SJSA1 (cell line): ENCODE measurements at places on chromosomes 16 and 17.

- H3K27me3 ChIP-seq: no peaks in the 10 kb centered on the region
- no peak for DNase-seq
- H3K36me3 ChIP-seq: no peaks in the 10 kb centered on the region
- no peak overlapping the region for H3K4me3 ChIP-seq
- peaks cover 12% of the 10 kb centered on the region for H3K4me1 ChIP-seq
- no peak overlapping the region for H3K27ac ChIP-seq
Measured at GRCh38 chr17:31845291-31845690, 13.8 kb downstream of the COPRS start.

DNA sequence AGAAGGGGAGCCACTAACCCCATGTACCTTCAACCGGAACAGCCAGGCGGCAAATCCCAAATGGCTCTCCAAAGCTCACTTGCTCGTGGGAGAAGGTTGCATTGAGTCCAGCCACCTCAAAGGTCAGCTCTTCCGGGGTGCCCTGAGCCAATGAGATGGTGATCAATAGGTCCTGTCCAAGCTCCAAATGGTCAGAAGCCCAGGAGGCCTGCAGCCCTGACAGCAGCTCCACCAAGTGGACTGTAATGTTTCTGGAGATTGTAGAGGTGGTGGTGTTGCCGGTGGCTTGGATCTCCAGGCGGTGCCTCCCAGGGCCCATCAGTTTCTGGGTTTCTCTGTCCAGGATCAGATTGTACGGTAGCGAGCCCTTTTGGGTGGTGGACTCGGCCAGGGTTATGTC lies 39.9 kb upstream of the BCO1 start:
- no peak overlapping the region for H3K27ac ChIP-seq
- no peaks in the 10 kb centered on the region for H3K27me3 ChIP-seq
- H3K36me3 ChIP-seq: no peaks in the 10 kb centered on the region
- H3K4me3 ChIP-seq: no peak overlapping the region
- DNase-seq: no peak

- H3K4me1 ChIP-seq: no peaks in the 10 kb centered on the region
- DNase-seq: peak; percentile 73
- H3K4me3 ChIP-seq: no peak overlapping the region
Measured at GRCh38 chr17:64320613-64321553, 57.8 kb upstream of the TEX2 start.

DNA sequence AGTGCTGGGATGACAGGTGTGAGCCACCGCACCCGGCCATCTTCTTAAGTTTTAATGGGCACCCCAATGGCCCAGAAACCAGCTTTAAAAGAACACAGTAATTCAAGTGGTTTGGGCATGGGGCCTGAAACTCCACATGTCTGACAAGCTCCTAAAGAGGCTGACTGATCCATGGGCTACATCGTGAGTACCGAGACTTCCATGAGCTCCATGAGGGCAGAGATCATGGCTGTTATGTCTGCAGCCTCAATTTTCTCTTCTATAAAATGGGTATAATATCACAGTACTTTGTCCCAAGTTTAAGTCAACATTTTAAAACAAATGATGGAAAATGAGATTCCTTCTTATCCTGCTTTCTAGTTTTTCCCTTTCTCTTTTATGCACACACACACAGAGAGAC lies 397.6 kb upstream of the MAF start:
- no peak for DNase-seq
- H3K4me1 ChIP-seq: no peaks in the 10 kb centered on the region
- no peak overlapping the region for H3K4me3 ChIP-seq
- no peaks in the 10 kb centered on the region for H3K36me3 ChIP-seq
- H3K27me3 ChIP-seq: no peaks in the 10 kb centered on the region
- no peak overlapping the region for H3K27ac ChIP-seq

DNA sequence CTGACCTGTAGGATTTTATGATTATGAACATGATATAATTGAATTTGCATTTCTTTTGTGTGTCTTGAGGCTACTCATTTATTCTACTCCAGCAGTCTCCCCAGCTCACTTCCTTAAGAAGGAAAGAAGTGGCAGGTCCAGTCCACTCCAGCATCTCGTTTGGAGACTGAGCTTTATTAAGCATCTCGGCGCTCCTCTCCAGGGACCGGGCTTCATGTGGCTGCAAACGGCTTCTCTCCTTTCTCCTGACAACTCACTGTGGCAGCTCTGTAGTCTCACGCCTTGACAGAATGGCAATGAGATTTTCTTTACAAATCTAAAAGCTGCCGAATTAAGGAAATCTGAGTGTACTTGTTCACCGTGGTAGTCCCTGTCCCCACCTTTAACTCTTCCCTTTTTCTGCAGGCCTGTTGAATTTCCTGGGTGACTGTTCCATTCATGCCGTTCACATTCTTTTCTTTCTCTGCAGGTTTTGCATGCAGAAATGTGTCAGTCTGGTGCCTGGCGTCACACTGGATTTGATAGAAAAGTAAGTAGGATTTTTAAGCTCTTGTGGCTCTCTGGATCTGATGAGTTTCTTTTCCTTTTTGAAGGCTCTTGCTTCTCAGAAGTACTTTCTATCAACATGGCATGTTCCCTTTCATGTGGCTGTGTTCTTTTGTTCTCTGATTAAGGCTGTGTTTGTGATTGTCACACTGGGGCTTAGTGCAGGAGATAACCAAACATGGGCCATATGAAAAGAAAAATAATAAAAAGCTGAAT lies 200.5 kb upstream of the CHMP6 start:
- H3K27ac ChIP-seq: peak overlapping the region; percentile 76
- H3K4me1 ChIP-seq: peaks cover 66% of the 10 kb centered on the region
- H3K4me3 ChIP-seq: no peak overlapping the region

GRCh38 chr17:1000597-1001461 lies 3.9 kb downstream of the TIMM22 start:
- peak overlapping the region; percentile 39; the same call in 1 of the 2 replicates for H3K27ac ChIP-seq
- no peak overlapping the region for H3K4me3 ChIP-seq
- peaks cover 43% of the 10 kb centered on the region for H3K4me1 ChIP-seq
- H3K27me3 ChIP-seq: no peaks in the 10 kb centered on the region
- peak; percentile 72 for DNase-seq

DNA sequence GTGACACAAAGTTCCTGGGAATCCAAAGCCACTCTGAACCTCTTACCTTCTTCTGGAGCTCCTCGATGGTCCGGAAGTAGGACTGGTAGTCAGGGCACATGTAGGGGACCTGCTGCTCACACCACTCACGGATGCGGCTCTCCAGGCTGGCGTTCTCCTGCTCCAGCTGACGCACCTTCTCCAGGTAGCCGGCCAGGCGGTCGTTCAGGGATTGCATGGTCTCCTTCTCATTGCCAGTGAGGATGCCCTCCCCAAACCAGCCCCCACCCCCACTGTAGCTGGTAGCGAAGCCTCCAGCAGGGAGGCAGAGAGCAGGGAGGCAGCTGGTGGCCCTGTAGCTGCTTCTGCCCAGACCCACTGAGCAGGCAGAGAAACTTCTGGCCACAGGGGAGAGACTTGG lies 370 bp downstream of the KRT35 start:
- no peaks in the 10 kb centered on the region for H3K36me3 ChIP-seq
- H3K27ac ChIP-seq: no peak overlapping the region
- H3K4me3 ChIP-seq: no peak overlapping the region
- no peak for DNase-seq
- no peaks in the 10 kb centered on the region for H3K4me1 ChIP-seq

DNA sequence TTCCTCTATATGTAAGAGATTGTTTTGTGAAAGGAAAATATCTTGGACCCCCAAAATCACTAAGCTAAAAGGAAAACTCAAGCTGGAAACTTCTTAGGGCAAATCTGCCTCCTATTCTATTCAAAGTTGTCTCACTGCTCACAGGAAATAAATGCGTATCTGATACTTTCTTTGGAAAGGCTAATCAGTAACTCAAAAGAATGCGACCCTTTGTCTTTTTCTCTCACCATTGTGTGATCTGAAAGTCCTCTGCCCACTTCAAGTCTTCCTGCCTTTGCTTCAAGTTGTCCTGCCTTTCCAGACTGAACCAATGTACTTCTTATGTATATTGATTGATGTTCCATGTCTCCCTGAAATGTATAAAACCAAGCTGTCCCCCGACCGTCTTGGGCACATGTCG lies 157.3 kb downstream of the KIF2B start:
- H3K27me3 ChIP-seq: no peaks in the 10 kb centered on the region
- H3K4me1 ChIP-seq: no peaks in the 10 kb centered on the region
- no peak overlapping the region for H3K4me3 ChIP-seq
- no peaks in the 10 kb centered on the region for H3K36me3 ChIP-seq
- no peak overlapping the region for H3K27ac ChIP-seq

- no peak overlapping the region for H3K4me3 ChIP-seq
- no peaks in the 10 kb centered on the region for H3K27me3 ChIP-seq
- no peak for DNase-seq
- H3K27ac ChIP-seq: no peak overlapping the region
- H3K36me3 ChIP-seq: no peaks in the 10 kb centered on the region
- H3K4me1 ChIP-seq: peaks cover 6% of the 10 kb centered on the region; the same call in 1 of the 2 replicates
Measured at GRCh38 chr16:49836668-49837067, 19.2 kb downstream of the ZNF423 start.

GRCh38 chr16:24776501-24777220 lies 47.2 kb downstream of the TNRC6A start:
- DNase-seq: no peak
- peaks cover 77% of the 10 kb centered on the region for H3K36me3 ChIP-seq
- H3K4me3 ChIP-seq: no peak overlapping the region
- no peaks in the 10 kb centered on the region for H3K27me3 ChIP-seq

DNA sequence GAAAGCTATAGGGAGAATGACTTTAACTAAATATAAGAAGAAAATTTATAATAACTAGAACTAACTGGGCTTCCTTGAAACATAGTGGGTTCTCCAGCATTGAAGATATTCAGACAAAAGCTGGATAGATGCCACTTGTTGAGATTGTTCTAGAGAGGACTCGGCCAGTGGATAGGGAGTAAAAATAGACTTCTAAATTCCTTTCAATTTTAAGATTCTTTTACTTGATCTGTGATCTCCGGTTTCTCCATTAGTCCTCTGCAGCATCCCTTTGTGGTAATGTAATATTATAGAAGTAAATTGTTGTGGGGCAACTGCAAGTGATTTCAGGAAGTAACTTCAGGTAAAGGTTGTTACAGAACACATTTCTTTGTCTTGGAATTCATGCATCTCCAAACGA lies 10.3 kb upstream of the RARA start:
- no peak for DNase-seq
- no peak overlapping the region for H3K4me3 ChIP-seq
- no peak overlapping the region for H3K27ac ChIP-seq
- no peaks in the 10 kb centered on the region for H3K27me3 ChIP-seq

DNA sequence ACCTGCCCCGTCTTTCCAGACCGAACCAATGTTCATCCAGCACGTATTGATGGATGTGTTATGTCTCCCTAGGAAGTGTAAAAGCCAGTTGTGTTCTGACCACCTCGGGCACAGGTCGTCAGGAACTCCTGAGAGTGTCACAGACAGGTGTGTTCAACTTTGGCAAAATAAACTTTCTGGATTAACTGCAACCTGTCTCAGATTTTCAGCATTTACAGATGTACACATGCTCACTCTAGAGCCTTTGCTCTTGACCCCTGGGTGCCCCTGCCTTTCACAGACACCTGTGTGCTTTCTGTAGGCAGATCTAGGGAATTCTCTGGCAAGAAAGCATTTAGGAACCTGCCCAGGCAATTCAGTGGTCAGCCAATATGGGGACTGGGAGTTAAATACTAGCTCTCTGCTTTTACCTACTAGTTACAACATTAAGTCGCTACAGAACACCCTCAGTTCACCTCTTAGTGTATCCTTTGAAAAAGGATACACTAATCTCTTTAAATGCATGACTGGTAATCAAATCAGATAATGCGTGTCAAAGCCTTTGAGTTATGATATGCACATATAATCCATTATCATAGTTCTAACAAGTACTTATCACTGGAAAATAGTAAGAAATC lies 188.9 kb downstream of the CPPED1 start:
- H3K27ac ChIP-seq: no peak overlapping the region
- H3K4me1 ChIP-seq: no peaks in the 10 kb centered on the region
- no peaks in the 10 kb centered on the region for H3K36me3 ChIP-seq

- H3K4me3 ChIP-seq: no peak overlapping the region
- peaks cover 33% of the 10 kb centered on the region for H3K4me1 ChIP-seq
- no peak overlapping the region for H3K27ac ChIP-seq
- no peak for DNase-seq
- H3K36me3 ChIP-seq: peaks cover under 1% of the 10 kb centered on the region
Measured at GRCh38 chr16:70440009-70440692, 1.3 kb upstream of the ST3GAL2 start.

DNA sequence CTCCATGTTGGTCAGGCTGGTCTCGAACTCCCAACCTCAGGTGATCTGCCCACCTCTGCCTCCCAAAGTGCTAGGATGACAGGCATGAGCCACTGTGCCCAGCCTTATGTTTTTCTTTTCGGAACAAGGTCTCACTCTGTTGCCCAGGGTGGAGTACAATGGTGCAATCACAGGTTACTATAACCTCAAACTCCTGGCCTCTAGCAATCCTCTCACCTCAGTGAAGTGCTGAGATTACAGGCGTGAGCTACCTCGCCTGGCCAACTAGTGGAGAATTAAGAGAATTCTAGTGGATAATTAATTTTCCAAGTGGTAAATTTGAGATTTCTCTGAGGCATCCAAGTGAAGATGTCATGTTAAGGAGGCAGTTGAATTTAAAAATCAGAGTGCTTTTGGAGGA lies 2.9 kb upstream of the FBXO47 start:
- H3K27me3 ChIP-seq: no peaks in the 10 kb centered on the region
- H3K4me1 ChIP-seq: no peaks in the 10 kb centered on the region
- H3K27ac ChIP-seq: no peak overlapping the region
- no peak for DNase-seq
- H3K36me3 ChIP-seq: no peaks in the 10 kb centered on the region
- no peak overlapping the region for H3K4me3 ChIP-seq

- no peak for DNase-seq
- no peaks in the 10 kb centered on the region for H3K27me3 ChIP-seq
- H3K4me1 ChIP-seq: no peaks in the 10 kb centered on the region
Measured at GRCh38 chr16:10640934-10641333, 53.8 kb downstream of the TEKT5 start.

DNA sequence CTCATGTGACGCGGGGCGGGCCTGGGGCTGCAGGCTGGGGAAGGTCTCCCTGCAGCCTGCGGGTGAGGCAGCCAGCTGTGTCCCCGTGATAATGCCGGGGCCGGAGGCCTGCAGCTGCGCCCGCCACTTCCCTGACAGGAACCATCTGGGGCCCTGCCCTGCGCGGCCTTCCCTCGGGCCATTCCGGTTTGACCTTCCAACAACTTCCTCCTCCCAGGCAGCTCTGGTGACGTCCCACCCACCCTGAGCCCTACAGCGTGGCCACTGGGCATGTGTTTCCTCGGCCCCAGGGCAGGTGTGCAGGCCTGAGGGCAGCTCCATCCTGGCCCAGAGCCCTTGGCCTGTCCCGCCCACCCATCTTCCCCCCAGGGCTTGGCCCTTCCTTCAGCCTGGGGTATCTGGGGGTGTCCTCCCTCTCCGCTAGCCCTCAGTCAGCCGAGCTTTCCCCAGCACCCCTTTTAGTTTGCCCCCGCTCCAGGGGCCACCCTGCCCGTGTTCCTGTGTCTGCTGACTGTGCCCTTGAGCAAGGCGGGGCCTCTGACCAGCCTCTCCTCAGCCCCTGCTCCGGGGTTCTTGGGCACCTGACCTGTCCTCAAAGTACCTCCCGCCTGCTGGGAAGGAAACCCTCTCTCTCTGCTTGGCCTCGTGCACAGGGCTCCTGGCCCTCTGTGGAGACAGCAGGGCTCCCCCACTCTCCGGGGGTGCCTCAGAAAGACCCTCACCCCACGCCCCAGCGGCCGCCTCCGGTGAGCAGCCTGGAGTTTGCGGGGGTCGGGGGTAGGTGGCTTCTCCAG lies at the start of gene CBFA2T3:
Gene CBFA2T3, minus strand, starts transcription at position 190 of the 794 bp plus-strand sequence. CDS start 400 bp downstream, outside the sequence.
- H3K36me3 ChIP-seq: no peaks in the 10 kb centered on the region
- no peak for DNase-seq
- H3K27me3 ChIP-seq: peaks cover 78% of the 10 kb centered on the region
- no peak within 1 kb of the TSS for H3K4me3 ChIP-seq
- no peak within 1 kb of the TSS for H3K27ac ChIP-seq

GRCh38 chr17:74784125-74784810 lies 8.1 kb upstream of the NAT9 start:
- H3K27ac ChIP-seq: no peak overlapping the region
- no peaks in the 10 kb centered on the region for H3K27me3 ChIP-seq
- no peak overlapping the region for H3K4me3 ChIP-seq
- no peak for DNase-seq
- H3K4me1 ChIP-seq: no peaks in the 10 kb centered on the region
